Activated CD4-positive, alpha-beta T cell treated with anti-CD3 and anti-CD28 coated beads, Interleukin-2, amount 50 U/mL, for 48 hours (primary cell): ENCODE measurements at places on chromosomes 2 and 18.

GRCh38 chr2:75503048-75503607 is 57.6 kb downstream of the EVA1A start:
- no peak for DNase-seq

DNA sequence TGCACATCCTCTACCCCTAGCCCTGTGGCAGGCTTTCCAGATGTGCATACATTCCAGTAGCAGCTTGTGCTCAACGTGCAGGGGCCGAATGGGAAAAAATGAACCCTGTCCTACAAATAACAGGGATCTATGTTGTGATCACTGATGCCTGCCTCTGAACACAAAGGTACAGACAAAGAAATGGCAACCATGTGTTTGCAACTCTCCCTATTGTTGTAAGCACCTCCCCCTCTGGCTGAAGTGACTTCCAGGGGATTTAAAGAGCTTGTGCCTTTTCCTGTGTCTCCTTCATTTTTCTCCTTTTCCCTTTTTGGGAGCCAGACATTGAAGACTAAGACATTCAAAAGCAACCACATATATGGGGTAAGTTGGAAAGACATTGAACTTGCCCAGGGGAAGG is 21.6 kb downstream of the ARHGAP25 start:
- no peak for DNase-seq

GRCh38 chr2:173467751-173468150 is 113.1 kb downstream of the CDCA7 start:
- DNase-seq = no peak

DNA sequence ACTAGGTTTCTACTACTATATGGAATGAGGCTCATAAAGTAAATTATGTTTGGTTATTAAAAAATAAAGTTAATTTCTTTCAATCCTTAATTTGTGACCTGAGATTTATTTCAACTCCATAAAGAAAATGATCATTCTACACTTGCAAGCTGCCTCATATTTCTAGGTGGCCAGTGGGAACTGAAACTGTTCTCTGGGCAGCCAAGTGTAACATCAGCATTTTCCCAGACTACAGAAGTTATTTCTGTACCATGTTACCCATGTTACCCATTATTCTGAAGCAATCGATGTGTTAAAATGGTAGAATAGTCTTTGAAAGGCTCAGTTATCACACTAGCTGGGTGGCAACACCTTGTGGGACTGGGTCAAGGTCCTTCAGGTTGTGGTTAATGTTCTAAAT is 139.3 kb upstream of the FBXO11 start:
- no peak for DNase-seq

GRCh38 chr2:177547122-177547521 is 154.5 kb downstream of the AGPS start:
- no peak for DNase-seq

- no peak for DNase-seq
Observed at GRCh38 chr2:20666005-20666303, 990 bp upstream of the GDF7 start.

DNA sequence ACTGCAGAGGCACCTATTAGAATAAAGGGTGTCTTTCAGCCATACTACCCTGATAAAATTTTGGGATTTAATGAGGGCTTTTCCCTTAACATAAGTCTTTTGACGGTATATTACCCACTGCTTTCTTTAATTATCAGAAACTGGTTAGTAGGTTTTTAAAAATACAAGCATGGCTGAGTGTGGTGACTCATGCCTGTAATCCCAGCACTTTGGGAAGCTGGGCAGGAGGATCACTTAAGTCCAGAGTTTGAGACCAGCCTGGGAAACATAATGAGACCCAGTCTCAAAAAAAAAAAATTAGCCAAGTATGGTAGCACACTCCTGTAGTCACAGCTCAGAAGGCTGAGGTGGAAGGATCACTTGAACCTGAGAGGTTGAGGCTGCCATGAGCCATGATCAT is 16.1 kb downstream of the CPSF3 start:
- no peak for DNase-seq

DNA sequence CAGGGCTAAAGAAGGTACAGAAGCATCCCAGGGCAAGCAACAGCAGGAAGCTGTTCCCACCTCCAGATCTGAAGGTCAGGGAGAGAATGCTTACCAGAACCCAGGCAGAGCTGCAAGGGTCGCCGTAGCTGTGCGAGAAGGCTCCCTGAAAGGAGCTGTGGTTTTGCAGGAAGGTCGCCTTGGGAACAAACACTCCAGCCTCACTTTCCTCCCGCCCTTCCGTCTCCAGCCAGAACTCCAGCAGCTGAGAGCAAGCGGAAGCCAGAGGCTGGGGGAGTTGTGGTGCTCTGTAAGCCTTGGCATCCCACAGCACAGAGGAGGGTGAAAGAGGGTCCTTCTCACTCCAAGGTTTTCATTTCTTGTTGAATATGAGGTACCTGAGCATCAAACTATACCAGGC is 18.3 kb upstream of the ICOS start:
- no peak for DNase-seq

- no peak for DNase-seq
Observed at GRCh38 chr2:23459032-23459431, 74.1 kb downstream of the KLHL29 start.

- no peak for DNase-seq
Observed at GRCh38 chr2:241794250-241794823, 14.7 kb upstream of the NEU4 start.
